ENCODE measurements at places on chromosomes 13 and 19.

GRCh38 chr19:38210458-38210987 is 13.5 kb downstream of the DPF1 start:
- no peak for DNase-seq

DNA sequence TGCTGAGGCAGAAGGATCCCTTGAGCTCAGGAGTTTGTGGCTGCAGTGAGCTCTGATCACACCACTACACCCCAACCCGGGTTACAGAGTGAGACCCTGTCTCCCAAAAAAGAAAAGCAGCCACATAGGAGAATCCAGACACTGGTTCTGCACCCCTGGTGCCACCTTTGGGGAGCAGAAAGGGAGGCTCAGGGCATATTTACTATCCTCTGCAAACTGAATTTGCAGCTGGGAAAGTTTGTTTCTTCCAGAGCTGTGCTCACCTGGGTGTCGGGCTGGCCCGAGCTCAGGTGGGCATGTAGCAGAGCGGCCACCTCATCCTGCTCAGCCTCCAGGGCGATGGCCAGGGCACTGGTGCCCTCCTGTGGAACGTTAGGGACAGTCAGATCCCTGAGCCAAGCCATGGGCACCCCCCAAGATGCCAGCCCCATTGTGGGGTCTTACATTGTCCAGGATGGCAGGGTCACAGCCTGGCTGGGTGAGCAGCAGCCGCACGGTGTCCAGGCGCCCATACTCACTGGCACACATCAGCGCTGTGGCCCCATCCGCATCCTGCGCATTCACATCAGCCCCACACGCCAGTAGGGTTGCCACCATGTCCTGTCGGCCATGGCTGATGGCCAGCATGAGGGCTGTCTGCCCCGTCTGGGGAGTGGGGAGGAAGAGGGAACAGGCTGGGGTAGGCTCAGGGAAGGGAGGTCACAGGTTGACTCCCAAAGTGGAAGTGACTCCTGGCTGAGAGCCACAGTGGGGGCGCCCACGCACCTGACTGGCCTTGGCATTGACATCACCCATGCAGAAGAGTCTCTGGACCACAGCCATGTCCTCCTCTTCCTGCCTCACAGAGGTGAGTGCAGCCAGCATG is 3.1 kb downstream of the RPS28 start:
- DNase-seq = no peak

DNA sequence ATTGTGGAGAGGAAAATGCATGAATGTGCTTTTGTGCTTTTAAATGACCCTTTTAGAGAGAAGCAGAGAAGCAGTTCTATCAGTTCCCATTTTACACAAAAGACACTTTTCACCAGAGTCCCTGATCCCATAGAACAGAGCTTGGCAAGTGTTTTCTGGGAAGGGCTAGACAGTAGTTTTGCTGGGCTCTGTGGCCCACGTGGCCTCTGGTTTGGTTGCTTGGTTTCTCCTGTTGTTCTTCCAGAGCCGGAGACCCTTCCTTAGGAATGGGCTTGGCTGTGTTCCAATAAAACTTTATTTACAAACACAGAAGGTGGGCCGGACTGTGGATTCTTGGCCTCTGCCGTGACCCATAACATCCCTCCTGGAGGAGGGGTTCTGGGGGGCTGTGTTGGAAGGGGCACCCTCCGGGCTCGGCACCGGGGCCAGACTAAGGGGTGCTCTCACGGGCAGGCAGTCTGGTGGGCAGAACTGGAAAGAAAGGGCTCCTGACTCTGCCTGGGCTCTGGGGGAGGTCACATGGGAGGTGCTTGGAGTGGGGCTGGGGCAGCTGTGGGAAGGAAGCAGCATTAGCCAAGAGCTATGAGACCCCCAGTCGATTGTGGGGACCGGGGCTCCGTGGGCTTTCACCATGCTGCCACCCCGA is 3.2 kb downstream of the SPPL2B start:
- DNase-seq = no peak

DNA sequence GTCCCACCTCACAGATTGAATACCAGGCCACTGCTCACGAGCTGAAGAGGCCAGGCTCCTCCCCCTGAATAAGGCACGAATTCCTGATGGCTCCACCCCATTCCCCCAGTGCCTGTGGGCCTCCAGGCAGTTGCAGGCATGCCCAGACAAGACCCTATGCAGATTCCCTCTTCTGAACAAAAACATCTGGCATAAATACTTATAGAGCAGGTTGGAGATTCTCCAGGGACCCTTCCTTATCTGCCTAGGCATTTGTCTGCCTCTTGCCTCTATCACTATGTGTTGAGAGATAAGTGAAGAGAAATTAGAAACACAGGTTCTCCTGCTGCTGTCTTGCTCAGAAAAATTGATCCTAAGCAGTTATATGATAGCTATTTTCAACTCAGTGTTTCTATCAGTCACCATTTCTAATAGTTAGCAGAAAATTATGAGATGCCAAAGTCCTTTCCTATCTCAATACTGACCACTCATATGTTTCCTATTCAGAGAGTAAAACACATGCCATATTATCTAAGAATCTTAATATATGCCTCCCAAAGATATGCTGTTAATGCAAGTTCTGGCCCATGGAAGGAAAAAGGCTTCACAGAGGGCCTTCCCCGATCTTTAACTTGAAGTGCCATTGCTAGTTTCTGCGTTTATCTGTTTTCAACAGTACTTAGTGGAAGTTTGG is 364.0 kb downstream of the KCTD12 start:
- DNase-seq = no peak

- DNase-seq = no peak
Measured at GRCh38 chr13:94947965-94948371, 235.6 kb upstream of the SOX21 start.

DNA sequence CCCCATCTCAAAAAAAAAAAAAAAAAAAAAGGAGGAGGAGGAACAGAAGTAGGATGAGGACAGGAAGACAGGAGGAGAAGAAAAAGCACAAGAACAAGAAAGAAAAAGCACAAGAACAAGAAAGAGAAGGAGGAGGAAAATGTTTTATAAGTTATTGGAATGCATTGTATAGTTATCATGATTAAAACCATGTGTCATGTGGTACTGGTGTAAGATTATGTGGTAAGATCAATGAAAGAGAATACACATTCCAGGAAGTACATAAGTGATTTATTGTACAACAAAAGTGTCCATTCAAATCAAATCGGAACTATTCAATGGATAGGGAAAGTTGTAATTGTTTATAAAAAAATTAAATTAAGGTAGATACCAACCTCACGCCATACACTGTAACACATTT is 167.7 kb downstream of the MZT1 start:
- no peak for DNase-seq

GRCh38 chr19:53898636-53899341 is 10.3 kb upstream of the CACNG7 start:
- no peak for DNase-seq

GRCh38 chr19:36115453-36116343 is at the start of gene TBCB:
TBCB (plus strand) TSS chr19:36115468; CDS start chr19:36115561, 93 bp downstream.
- DNase-seq = no peak

- DNase-seq = no peak
Measured at GRCh38 chr13:39740761-39741160, 85.3 kb downstream of the COG6 start.

DNA sequence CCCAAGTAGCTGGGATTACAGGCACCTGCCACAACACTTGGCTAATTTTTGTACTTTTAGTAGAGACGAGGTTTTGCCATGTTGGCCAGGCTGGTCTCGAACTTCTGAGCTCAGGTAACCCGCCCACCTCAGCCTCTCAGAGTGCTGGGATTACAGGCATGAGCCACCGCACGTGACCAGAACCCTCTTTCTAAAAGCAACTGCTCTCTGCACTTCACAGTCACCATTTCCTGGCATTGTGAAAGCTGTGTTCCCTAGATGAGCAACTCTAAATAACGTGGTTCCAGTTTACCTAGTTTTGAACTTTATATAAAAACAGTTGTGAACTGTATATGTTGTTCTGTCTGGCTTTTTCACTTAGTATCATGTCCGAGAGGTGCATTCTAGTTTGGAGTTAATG is 152.9 kb downstream of the SIPA1L3 start:
- DNase-seq = no peak

DNA sequence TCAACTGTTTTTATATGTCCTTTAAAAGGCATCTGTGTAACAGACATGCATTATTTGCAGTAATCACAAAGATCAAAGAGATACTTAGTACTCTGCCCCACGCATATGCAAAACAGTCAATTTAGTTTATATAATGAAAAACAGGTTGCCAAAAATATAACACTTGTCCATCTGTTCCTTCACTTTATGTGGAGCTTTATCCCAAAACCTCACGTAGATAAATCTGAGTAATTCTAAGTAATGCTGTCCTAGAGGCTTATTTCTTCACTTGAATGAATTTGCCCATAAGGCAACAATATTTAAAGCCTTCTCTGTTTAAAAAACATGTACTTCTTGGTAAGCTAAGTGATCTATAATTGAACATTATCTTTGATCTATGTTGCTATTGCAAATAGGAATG is 20.3 kb upstream of the SLITRK6 start:
- no peak for DNase-seq

- no peak for DNase-seq
Measured at GRCh38 chr13:97520061-97520460, 86.1 kb downstream of the RAP2A start.

GRCh38 chr19:46626446-46626845 is 1.6 kb upstream of the PTGIR start:
- DNase-seq = no peak

DNA sequence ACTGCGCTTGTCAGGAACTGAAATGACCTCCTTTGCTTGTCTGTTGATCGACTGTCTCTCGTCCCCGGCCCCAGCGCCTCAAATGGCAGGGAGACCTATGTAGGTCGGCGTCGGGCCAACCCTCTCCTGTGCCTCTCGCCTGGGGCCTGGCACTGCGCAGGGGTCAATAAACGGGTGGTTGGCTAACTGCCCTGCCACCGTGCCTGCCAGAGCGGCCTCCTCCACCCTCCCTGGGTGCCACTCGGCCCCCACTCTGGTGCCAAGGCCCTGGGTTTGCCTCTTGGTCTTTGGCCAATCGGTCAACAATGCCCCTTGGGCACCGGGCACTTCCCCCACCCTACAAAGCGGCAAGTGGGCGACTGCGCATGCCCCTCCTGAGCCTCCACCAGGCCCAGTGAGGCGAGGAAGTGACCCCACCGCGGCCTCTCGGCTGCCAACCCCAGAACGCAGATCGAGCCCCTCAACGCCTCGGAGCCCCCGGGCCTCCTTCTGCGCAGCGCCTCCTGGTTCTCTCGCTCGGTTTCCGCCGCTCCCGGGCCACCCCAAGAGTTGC is 1.1 kb downstream of the KEAP1 start:
- peak; percentile 52 for DNase-seq

DNA sequence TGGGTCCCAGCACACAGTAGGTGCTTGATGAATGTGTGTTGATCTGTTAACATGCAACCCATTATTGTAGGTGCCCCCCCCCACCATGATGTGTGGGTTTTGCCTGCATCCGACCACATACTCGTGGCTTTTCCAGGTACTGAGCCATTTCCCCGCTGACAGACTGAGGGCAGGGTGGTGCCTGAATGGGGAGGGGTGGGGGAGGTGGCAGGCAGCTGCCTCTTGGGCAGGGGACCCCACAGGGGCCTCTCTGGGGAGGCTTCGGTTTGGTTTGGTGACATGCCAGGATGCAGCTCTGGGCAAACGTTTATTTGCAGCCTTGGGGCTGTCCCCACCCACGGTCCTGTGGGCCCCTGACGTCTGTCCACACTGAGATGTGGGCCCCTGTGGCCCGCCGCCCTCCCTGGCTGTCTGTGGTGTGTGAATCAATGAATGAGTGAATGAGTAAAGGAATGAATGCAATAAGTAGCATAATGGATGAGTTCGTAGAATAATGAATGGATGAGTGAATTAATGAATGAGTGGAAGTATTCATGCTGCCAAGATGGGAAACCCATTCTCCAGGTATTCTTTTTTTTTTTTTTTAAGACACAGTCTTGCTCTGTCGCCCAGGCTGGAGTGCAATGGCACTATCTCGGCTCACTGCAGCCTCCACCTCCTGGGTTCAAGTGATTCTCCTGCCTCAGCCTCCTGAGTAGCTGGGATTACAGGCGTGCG is 9.0 kb upstream of the JUND start:
- DNase-seq = peak; percentile 83

GRCh38 chr13:81458170-81458569 is 1117.2 kb upstream of the SPRY2 start:
- DNase-seq = no peak

- DNase-seq = no peak
Measured at GRCh38 chr19:1129535-1129934, 25.7 kb downstream of the GPX4 start.

DNA sequence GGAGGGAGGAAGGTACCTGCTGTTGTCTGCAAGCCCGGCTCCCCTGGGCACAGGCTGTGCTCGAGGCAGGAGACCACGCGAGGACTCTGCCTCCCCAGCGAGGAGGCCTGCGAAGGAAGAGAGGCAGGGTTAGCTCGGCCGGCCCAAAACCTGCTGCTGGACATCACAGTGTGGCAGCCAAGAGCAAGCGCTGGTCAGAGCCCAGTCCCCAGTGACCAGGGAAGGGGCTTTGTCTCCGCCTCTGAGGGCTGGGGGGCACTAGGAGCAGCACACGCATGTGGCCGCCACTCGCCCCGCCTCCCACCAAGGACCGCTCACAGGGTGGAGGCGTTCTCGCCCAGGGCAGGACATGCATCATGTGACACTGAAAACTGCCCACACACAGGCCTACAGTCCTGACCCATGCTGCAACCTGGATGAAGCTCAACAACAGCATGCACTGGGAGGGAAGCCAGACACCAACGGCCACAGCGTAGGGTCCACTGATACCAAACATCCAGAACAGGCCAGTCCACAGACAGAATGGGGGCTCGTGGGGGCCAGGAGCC is 8.5 kb downstream of the MIER2 start:
- DNase-seq = no peak

- no peak for DNase-seq
Measured at GRCh38 chr19:35318679-35319448, 10.1 kb upstream of the CD22 start.

DNA sequence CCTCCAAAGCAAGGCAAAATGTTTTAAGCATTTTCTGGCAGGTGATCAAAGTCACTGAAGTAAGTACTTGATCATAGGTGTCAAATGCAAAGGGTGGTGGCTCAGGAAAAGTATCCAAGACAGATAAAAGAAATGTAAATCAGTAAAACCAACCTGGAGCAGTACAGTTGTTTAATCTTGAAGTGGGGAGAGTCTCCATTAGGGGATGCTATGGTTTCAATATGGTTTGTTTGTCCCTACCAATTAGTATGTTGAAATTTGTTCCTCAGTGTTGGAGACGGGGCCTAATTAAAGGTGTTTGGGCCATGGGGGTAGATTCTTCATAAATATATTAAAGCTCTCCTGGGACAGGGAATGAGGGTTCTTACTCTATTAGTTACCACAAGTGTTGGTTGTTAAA is 1781.7 kb upstream of the PRR20A start:
- no peak for DNase-seq

DNA sequence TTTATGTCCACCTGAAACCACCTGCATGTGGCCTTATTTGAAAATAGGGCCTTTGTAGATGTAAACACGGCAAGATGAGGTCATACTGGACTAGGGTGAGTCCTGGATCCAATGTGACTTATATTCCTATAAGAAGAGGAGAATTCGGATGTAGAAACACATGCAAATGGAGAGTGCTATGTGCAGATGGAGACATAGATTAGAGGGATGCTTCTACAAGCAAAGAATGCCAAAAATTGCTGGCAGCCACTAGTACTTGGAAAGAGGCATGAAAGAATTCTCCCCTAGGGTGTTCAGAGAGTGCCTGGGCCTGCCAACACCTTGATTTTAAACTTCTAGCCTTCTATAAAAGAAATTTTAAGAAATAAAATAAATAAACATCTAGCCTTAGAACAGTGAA is 226.1 kb downstream of the RFC3 start:
- DNase-seq = no peak

- DNase-seq = no peak
Measured at GRCh38 chr19:970695-971094, 13.4 kb upstream of the WDR18 start.

GRCh38 chr13:100517135-100517534 is 71.5 kb downstream of the GGACT start:
- DNase-seq = no peak
